Left kidney (tissue), 8 donors: ENCODE measurements at places on chromosomes 13 and 19.

- no peak for DNase-seq
Observed at GRCh38 chr13:21475115-21475514, 16.0 kb upstream of the ZDHHC20 start.

GRCh38 chr13:79989217-79989661 lies 351.7 kb downstream of the SPRY2 start:
- DNase-seq, result no peak

GRCh38 chr19:41354343-41354953 lies 726 bp upstream of the TGFB1 start:
- DNase-seq, result no peak

DNA sequence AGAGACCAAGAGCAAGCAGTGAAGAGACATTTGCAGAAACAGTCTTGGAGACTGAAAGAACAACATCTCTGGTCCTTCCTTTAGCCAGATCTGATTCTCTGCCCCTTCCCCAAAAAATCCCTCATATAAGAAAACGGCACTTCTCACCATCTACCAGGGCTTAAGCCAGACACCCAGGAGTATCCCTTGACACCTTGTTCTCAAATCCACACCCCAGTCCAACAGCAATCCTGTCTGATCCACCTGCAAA lies 1.7 kb upstream of the PLEKHG2 start:
- DNase-seq, result no peak

DNA sequence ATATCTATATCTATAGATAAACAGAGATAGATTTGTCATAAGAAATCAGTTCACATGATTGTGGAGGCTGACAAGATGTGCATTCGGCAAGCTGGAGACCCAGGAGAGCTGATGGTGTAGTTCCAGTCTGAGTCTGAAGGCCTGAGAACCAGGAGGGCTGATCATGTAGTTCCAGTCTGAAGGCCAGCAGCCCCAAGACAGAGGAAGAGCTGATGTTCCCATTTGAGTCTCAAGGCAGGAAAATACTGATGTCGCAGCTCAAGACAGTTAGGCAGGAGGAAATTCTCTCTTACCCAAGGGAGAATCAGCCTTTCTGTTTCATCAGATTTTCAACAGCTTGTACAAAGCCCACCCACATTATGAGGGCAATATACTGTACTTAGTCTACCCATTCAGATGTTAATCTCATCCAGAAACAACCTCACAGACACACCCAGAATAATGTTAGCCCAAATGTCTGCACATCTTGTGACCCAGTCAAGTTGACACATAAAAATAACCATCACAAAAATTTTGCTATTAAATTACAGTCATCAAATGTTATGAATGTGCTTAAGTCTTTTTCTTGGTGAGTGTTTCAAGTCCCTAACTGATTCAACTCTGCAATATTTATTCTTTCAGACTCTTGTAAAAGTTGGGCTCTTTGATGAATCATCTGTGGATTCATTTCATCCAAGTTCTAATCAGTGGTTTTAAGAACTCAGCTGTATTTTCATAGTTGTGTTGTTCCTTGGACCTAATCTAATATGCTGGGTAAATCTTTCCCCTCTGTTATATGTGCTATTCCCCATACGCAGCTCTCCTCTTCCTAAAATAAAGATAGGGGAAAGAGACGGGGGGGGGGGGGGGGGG lies 22.7 kb upstream of the LRCH1 start:
- no peak for DNase-seq

DNA sequence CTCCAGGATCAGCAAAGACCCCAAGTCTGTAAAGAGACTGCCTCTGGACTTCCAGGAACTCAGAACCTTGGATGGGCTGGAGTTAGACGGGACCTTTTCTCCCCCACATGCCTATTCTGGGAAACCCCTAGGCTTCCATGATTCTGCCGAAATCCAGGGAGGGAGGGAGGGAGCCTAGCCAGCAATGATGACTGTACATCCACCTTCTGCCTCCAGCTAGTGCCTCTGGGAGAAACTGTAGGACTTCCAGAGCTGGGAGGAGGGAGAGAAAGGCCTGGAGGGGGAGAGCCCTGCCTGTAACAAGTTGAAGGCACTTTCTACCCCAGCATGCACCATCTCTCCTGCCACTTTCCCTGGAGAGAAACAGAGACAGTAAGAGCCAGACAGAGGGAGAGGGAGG lies 6.0 kb upstream of the HAS1 start:
- no peak for DNase-seq

GRCh38 chr19:3080286-3080685 lies 13.9 kb upstream of the GNA11 start:
- no peak for DNase-seq

DNA sequence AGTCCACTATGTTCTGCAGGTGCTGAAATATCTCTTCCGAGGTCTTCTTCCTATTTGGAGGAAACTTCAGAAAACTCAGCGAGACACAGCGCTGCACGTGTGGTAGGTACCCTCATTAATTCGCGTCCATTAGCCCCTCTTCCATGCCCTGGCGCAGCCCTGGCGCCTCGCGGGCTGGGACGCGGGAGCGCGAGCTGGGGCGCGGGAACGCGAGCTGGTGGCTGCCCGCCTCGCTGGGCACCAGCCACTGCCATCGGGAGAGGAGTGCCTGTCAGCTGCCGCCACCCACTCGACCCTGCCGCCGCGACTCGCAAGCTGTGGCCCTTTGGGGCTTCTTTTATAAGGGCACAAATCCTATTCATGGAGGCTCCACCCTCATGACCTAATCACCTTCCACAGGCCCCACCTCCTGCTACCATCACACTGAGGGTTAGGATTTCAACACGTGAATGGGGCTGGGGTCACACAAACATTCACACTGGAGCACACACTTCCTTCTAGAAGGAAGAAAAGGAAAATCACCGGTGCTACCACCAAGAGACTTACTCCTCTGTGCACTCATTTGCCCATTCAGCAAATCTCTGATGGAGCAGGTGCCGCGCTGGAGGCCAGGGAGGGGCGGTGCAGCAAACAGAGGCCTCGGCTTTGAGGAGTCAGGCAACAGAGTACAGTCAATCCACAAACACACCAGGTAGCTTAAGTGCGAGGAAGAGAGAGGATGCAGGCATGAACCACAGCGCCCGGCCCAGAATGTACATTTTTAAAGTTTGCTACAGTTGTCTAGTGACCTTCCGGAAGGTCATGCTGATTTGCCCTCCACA lies 43.0 kb upstream of the LATS2 start:
- DNase-seq, result no peak

- no peak for DNase-seq
Observed at GRCh38 chr13:110280985-110281688, 25.8 kb downstream of the COL4A1 start.

- no peak for DNase-seq
Observed at GRCh38 chr13:98959291-98959690, 18.6 kb downstream of the DOCK9 start.

DNA sequence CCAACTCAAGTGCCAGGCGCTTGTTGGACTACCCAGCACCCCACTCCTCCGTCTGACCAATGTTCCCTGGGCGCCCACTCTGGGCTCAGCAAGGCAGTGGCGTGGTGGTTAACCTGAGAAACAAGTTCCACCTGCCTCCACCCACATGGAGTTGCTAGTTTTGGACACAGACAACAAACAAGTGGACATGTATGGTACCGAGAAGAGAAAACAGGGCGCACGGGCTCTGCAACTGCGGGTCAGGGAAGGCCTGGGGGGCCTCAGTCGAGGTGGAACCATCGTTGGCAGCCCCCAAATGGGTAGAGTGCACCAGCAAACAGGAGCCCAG lies 2.5 kb downstream of the MIER2 start:
- DNase-seq, result no peak

DNA sequence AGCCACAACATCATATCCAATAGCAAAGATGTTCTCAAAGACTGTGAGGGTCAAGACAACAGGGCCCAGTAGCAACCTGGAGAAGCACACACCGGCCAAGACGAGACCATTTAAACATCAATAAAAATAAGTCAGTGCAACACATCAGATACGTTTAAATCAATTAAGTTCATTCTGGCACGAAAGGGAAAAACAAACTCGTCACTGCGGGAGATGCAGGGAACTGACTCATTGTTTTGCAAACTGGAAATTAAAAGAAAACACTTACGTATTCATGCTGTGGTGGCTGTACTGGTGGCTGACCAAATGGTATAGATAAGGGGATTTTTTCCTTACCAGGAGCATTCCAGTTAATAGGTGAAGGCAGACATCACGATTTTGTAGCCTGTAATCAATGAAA lies 26.3 kb upstream of the SLC15A1 start:
- DNase-seq, result no peak

- no peak for DNase-seq
Observed at GRCh38 chr19:5026706-5027273, 57.9 kb downstream of the KDM4B start.

DNA sequence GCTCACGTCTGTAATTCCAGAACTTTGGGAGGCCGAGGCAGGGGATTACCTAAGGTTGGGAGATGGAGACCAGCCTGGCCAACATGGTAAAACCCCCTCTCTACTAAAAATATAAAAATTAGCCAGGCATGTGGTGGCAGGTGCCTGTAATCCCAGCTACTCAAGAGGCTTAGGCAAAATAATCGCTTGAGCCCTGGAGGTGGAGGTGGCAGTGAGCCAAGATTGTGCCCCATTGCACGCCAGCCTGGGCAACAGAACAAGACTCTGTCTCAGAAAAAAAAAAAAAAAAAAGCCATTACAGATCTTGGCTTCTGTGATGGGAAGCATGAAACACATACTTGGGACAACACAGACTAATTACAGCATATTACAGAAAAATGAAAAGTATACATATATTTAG lies 1404.5 kb upstream of the SPRY2 start:
- DNase-seq, result no peak

- DNase-seq, result peak; percentile 20
Observed at GRCh38 chr13:108342369-108343289, 73.1 kb downstream of the TNFSF13B start.

DNA sequence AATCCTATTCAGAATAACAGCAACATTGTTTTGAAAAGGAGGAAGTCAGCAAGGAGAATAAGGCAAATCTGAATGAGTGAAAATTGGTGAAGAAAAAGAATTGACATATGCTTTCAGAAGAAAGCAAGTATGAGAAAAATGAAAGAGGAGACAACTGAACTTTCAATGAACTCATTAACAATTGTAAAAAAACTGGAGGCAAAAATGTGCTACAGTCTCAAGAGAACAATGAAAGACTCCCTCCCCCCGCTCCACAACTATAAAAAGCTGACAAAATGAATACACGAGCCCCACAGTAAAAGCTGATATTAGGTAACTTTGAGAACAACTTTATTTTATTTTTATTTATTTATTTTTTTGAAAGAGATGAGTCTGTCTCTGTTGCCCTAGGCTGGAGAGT lies 373.1 kb downstream of the DIAPH3 start:
- DNase-seq, result peak; percentile 6

- no peak for DNase-seq
Observed at GRCh38 chr13:101941095-101941783, 460.6 kb downstream of the FGF14 start.

DNA sequence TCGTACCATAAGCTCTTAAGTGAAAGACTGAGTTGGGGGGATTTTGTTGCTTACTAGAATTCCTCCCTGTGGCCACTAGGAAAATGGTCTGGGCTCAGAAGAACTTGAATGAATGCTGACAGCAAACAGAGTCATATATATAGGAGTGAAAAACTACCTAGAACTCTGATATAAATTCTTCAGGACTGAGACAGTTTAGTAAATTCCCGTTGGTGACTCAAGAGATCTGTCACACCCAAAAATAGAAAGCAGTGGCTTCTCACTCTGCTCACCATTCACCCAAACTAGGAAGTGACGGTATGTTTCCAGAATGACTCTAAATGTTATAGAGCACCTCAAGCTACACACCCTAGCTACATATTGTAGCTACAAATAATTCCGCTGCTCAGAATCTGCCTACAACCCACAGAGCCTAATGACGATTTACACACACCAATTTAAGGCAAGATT lies 116.2 kb downstream of the TBC1D4 start:
- DNase-seq, result no peak

GRCh38 chr13:92196591-92197256 lies 798.3 kb downstream of the GPC5 start:
- no peak for DNase-seq

DNA sequence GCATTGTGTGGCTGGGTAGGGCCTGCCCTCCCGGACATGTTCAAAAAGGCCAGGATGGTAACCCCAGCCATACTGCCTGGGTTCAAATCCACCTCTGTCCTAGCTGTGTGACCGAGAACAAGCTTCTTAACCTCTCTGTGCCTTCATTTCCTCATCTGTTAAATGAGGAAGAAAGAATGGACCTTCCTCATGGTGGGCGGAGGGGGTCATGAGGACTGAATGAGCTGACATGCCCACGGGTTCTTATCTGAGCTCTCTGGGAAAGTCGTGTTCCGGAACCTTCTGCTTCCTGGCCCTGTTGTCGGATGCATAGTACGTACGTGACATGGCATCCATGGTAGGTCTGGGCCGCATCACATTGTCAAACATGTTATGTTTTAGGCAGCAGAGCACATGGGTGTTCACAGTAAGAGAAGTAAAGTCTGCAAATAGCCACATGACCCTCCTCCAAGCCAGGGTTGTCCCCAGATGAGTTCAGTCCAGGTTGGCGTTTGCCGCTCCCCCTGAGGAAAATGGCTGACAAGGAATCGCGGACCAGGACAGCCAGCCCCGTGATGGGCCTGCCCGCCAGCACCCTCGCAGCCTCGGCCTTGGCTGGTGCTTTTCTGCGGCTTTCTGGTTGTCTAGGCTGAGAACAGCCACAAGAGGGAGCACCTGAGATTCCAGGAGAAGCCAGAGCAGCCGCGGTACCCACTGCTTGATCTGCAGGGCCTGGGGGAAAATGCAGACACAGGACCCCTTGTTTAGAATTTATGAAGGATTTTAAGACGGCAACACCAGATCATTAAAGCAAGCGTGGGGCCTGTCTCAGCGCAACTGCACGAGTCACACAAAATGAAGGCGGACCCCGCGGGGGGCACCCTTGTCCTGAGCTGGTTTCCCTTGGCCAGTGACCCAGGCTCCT lies 2.4 kb upstream of the NTN5 start:
- peak; percentile 89 for DNase-seq

- DNase-seq, result no peak
Observed at GRCh38 chr13:50011461-50011860, 3.8 kb upstream of the KCNRG start.

- peak; percentile 68 for DNase-seq
Observed at GRCh38 chr13:44437356-44438233, 64.0 kb downstream of the SERP2 start.

DNA sequence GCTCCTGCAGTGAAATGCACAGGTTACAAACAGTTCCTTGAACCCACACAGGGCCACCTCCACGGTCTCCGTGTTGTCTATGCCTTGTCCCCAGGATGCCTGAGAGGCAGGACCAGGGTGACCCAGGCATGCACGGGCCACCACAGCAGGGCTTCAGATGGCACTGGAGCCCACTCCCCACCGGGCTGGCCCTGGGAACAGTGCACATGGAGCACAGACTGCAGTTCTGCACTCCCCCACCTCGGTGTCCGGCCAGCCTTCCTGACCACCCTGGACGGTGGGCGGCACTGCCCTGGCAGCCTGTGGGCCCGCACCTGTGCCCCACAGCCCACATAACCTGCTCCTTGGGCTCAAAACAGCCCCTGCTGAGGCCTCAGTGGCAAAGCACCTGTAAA lies 14.3 kb upstream of the SLC35E1 start:
- DNase-seq, result no peak

- DNase-seq, result no peak
Observed at GRCh38 chr13:75076476-75076875, 405.5 kb downstream of the TBC1D4 start.
